ENCODE measurements at places on chromosomes 2 and 18. TPM values are rescaled to one million over a fixed set of nuclear protein-coding genes. Genes with fewer than 3 reads are reported as not detected.

The DNAH6 gene
- total RNA-seq = not detected

The RAB27B gene
- 1.3 TPM for total RNA-seq

The NAT8 gene
- not detected for total RNA-seq

The TUBA3D gene
- total RNA-seq = not detected

The ZAP70 gene
- not detected for total RNA-seq

The NPPC gene
- total RNA-seq = not detected

The METAP1D gene
- total RNA-seq = 8.9 TPM

The IL36B gene
- total RNA-seq = not detected

The TDRD15 gene
- total RNA-seq = not detected

The HOXD3 gene
- not detected for total RNA-seq

The TCF7L1 gene
- 2.0 TPM for total RNA-seq

The GCKR gene
- total RNA-seq = 3.5 TPM

The AGXT gene
- total RNA-seq = not detected

All from smooth muscle cell of the coronary artery (primary cell).